ENCODE measurements at places on chromosomes 16 and 17.

- no peak for DNase-seq
These were observed 561 bp downstream of the CCDC47 start for GRCh38 chr17:63772801-63773271.

- no peak for DNase-seq
These were observed 25.6 kb upstream of the RMI2 start for GRCh38 chr16:11319529-11320146.

DNA sequence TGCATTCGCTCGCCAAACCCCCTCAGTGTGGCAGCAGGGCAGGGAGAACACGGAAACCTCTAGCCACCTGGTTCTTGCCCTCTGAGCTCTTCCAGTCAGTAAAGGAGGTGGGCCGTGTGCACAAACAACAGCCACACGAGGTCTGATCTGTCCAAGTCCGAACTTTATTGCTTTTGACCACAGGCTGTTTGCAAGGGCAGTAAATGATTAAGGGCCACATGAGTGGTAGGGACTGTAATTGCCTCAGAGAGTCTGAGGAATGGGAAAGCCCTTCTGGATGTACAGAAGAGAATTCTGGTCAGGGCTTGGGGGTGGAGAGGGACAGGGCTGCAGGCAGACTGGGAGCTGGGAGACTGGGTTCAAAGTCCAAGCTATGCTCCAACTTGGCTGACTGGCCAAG, 75.7 kb upstream of the LHX1 start:
- DNase-seq = no peak

DNA sequence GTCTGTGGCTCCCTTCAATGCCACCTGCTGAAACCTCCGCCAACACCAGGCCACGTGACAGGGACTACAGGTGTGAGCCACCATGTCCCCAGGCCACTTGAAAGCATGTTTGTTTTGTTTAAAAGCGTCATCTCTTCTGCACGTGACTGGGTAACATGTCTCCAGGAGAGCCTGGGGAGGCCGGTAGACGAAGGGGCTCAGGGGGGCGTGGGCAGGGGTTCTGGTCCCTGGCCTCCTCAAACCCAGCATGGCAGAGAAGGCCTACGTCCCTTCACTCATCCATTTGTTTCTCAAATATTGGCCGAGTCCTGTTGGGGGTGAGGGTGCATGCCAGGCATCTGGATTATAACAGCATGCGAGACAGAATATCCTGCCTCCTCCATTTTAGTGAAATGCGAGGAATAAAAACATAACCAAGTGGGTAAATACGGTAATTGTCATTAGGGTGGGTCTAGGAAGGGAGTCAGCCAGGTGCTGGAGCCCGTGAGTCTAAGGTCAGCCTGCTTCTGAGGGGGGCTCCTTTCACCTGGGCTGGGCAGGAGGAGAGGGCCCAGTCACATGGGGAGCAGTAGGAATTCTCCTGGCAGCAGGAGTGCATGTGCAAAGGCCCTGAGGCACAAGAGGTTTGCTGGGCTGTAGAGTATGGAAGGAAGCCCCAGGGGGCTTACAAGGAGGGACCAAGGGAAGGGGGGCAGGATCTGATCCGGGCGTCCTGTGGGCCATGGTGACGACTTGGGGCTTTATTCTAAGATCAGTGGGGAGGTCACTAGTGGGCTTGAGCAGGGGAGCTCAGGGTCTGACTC, 26.8 kb upstream of the CIBAR2 start:
- no peak for DNase-seq

GRCh38 chr16:48542966-48543365, 67.0 kb downstream of the N4BP1 start:
- DNase-seq = no peak

GRCh38 chr17:2799653-2800052, 3.4 kb downstream of the RAP1GAP2 start:
- DNase-seq = no peak

Data from glomerular endothelial cell (primary cell).